Stimulated activated memory B cell treated with anti-CD40 and anti-IgM and Interleukin-4, amounts not matched to agents 10 μg/mL and 1 μg/mL and 100 μg/mL, for 72 hours (primary cell): ENCODE measurements at places on chromosomes 2 and 18.

- no peak overlapping the region for H3K27ac ChIP-seq
- no peaks in the 10 kb centered on the region for H3K27me3 ChIP-seq
- no peak for ATAC-seq
- no peaks in the 10 kb centered on the region for H3K36me3 ChIP-seq
Observed at GRCh38 chr2:47236503-47237215, 81.6 kb upstream of the STPG4 start.

DNA sequence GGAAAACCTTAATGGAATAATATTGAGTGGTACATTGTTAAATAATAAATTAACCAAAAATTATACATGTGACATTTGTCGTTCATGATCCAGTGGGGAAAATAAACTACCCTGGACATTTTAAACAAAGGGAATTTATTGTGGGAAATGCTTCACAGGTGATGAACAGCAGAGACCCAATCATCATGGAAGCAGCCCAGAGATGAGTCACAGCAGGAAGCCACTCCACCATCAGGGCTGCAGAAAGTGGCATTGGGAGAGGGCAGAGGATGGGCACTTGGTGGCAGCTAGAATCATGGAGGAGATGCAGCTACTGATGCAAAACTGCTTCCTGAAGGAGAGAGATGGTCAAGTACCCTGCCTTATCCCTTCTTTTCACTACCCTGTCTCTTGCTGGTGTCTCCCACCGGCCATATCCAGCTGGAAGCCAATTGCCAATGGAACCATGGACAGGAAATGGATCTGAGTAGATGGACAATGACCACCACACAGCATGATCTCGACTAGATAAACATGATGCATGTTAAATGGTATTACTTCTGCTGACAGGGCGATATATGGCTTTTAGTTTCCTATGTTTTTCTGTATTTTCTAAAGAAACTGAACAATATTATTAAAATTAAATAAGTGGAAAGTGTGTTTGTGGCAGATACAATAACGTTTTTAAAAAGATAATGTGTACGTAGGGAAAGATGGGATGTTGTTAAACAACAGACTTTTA lies 139.8 kb downstream of the RPIA start:
- H3K4me3 ChIP-seq, result no peak overlapping the region
- peaks cover 41% of the 10 kb centered on the region for H3K4me1 ChIP-seq

- H3K4me1 ChIP-seq, result peaks cover 51% of the 10 kb centered on the region
- no peak within 1 kb of the TSS for H3K27ac ChIP-seq
- peaks cover 99% of the 10 kb centered on the region for H3K27me3 ChIP-seq
- no peaks in the 10 kb centered on the region for H3K36me3 ChIP-seq
- no peak for ATAC-seq
Observed at GRCh38 chr2:19358242-19359020, at the start of gene OSR1. Gene OSR1, minus strand, starts transcription at chr2:19358623. Its CDS starts 4,818 bp downstream, at chr2:19353805.

GRCh38 chr2:189723192-189723591 lies 39.4 kb downstream of the OSGEPL1 start:
- no peaks in the 10 kb centered on the region for H3K4me1 ChIP-seq
- ATAC-seq, result no peak

GRCh38 chr2:121254748-121255147 lies 30.3 kb downstream of the TFCP2L1 start:
- peaks cover 9% of the 10 kb centered on the region for H3K27me3 ChIP-seq
- H3K36me3 ChIP-seq, result no peaks in the 10 kb centered on the region
- ATAC-seq, result no peak
- H3K27ac ChIP-seq, result no peak overlapping the region

GRCh38 chr2:229784791-229785190 lies 70.4 kb upstream of the DNER start:
- H3K27ac ChIP-seq, result peak overlapping the region; percentile 9
- H3K36me3 ChIP-seq, result peaks cover 55% of the 10 kb centered on the region
- no peak overlapping the region for H3K4me3 ChIP-seq
